Suppressor macrophage treated with lipopolysaccharide for 1 hour (primary cell): ENCODE measurements at places on chromosomes 3 and 15.

GRCh38 chr3:184874709-184875644 is 63.0 kb downstream of the VPS8 start:
- DNase-seq, result peak; percentile 27

- DNase-seq, result no peak
Observed at GRCh38 chr3:166569589-166569988, 732.4 kb upstream of the BCHE start.

- DNase-seq, result no peak
Observed at GRCh38 chr15:100216182-100216581, 125.6 kb downstream of the ADAMTS17 start.

DNA sequence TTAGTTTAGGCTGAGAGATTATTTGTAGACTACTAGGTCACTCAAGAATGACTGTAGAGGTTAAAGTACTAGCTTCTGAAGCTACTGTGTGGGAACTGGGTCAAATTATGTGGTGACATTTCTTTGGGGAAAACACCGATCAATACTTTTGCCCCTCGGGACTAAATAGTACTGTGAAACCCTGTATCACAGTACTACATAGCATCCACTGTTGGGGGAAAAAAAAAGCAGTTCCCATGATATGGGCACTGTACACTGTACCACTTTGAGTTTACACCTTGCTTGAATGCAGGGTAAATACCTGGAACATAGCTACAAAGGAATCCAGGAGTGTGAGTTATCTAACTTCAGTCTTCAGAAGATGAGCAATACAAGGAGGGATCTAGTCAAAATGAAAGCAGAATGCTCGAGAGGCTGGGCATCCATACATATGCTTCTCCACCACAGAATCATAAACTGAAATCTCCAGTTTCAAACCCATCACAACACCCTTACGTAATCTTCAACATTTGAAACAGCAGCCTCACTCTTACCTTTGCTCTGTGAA is 311.4 kb downstream of the UNC13C start:
- DNase-seq, result no peak

DNA sequence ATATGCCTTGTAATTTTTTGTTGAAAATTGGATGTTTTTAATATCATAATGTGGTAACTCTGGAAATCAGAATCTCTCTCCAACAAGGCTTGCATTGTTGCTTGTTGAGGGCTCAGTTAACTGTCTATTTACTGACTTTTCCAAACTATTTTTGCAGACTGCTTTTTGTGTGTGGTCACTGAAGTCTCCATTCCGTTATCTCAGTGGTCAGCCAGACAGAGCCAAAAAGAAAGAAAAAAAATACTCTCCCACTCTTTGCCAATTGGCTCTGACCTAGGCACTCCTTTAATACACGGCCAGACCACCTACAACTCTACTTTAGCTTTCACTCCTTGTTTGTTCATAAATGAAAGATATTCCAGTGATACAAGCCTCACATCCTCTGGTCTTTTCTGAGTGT is 52.5 kb downstream of the IFT80 start:
- DNase-seq, result no peak

DNA sequence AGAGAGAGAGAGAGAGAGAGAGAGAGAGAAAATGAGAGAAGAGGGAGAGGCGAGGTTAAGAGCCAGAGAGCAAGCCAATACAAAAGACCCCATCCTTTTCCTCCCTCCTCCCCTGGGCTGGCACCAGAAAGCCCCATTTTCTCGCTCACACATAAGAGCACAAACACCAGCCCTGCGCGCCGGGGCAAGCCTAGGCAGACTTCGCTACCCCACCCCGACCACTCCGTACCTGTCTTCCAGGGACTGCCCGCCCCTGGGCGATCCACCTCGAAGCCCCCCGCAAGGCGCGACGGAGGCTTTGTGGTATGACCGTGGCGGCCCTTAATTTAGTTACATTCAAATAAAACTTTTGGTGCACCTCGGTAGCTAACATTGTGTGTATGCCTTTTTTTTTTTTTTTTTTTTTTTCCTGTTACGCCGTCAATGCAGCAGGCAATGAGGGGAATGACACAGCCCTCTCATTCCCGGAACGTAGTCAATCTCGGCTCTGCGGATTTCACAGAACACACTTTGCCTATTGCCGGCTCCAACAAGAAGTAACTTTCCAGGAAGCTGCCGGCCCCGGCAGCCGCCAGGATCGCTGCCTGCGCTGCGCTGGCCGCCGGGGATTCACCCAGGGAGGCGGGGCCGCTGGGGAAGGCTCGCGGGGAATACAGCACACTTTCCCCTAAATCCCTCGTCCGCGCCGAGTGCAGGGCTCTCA is 7.7 kb downstream of the BCL6 start:
- peak; percentile 95 for DNase-seq

GRCh38 chr15:41913256-41913655 is 19.4 kb upstream of the SPTBN5 start:
- DNase-seq, result no peak

GRCh38 chr15:70704166-70704565 is 59.2 kb downstream of the UACA start:
- no peak for DNase-seq

DNA sequence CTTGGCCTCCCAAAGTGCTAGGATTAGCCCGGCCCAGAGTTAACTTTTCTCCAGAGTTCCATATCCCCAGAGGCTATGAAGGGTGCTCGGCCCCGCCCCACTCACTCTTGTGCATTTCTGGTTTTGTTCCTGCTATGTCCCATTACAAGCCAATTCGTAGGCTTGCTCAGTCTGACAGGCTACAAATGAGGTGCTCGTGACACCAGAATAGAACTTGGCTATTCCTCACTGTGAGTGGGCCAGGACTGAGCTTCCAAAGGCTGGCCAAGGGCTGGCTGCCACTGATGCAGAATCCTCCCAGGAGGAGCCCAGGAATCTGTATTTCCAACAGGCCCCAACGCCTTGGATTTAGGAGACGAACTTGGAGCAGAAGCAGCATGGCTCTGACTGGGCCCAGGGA is 282.7 kb upstream of the C2CD4B start:
- no peak for DNase-seq

DNA sequence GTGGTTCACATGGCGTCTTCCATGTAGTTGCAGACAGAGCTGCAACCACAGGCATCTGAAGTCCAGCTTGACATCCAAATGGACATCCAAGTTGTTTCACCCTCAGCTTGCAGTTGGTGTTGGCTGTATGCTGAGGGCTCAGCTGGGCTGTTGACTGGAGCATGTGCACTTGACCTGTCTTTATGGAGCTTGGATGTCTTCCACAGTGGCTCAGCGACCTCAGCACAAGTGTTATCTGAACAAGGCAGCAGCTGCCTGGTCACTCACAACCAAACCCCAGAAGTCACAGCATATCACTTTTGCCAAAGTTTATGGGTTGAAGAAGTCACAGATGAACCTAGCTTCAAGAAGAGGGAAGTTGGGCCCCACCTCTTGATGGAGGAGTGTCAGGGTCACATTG is 92.9 kb downstream of the TPRA1 start:
- no peak for DNase-seq

GRCh38 chr15:61449186-61449702 is 220.1 kb upstream of the RORA start:
- DNase-seq, result no peak

DNA sequence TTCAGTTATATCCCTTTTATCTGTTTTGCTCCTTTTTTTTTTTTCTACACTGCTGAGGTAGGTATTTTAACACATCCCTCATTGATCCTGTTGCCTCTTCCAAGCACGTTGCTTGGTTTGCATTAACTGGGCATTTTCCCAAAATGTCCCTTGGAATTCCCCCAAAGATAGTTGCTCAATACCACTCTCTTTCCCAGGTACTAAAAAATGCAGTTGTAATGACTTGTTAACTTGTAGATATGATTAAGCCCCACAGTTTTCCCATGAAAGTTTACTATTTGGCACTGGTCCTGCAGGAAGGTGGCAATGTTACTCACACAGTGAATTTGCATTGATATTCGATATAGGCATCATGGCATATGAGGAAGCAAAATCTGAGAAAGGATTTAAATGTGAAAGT is 67.1 kb downstream of the GRM7 start:
- DNase-seq, result peak; percentile 1

DNA sequence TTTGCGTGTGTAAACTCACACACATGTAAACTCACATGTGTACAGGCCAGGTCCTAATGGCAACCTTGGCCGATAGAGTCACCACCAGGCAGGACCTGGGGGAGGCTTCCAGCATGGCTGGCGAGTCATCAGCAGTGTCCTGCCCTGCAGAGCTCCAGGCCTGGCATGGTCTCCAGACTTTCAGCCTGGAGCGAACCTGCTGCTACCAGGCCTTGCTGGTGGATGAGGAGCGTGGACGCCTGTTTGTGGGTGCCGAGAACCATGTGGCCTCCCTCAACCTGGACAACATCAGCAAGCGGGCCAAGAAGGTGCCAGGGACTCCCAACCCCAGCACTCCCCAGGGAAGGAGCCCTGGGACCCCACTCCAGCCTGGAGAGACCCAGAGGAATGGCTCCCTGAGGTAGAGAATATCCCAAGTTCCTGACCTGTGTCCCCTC is 1.0 kb downstream of the SEMA3B start:
- no peak for DNase-seq

GRCh38 chr3:73680391-73681095 is 55.8 kb upstream of the PDZRN3 start:
- no peak for DNase-seq

- no peak for DNase-seq
Observed at GRCh38 chr3:46065294-46065705, 38.0 kb upstream of the XCR1 start.
